ENCODE measurements at places on chromosomes 7 and 10.
A peak's percentile ranks its signal among the peaks of the same experiment; 100 is the strongest.

- no peak for DNase-seq
These were observed 128.2 kb downstream of the STRA8 start for GRCh38 chr7:135361788-135362187.

GRCh38 chr10:59025981-59026765 is 150.3 kb upstream of the PHYHIPL start:
- DNase-seq = no peak

GRCh38 chr10:96618653-96619052 is 31.8 kb upstream of the TM9SF3 start:
- peak; percentile 75 for DNase-seq

DNA sequence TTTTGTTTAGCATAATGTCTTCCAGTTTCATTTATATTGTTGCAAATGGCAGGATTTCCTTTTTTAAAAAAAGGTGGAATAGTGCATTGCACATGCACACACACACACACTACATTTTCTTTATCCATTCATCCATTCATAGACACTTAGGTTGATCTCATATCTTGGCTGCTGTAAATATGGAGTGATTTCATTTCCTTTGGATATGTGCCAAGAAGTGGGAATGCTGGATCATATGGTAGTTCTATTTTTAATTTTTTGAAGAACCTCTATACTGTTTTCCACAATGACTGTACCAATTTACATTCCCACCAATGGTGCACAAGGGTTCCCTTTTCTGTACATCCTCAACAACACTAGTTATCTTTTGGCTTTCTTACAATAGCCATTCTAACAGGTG is 68.9 kb downstream of the EBLN1 start:
- DNase-seq = no peak

- no peak for DNase-seq
These were observed 2.8 kb downstream of the PILRA start for GRCh38 chr7:100376066-100376465.

GRCh38 chr10:47286116-47286505 is 13.9 kb upstream of the GDF10 start:
- DNase-seq = no peak

GRCh38 chr10:1358147-1358546 is 302.0 kb downstream of the WDR37 start:
- no peak for DNase-seq

GRCh38 chr7:134701272-134701671 is 54.6 kb downstream of the BPGM start:
- peak; percentile 14 for DNase-seq

DNA sequence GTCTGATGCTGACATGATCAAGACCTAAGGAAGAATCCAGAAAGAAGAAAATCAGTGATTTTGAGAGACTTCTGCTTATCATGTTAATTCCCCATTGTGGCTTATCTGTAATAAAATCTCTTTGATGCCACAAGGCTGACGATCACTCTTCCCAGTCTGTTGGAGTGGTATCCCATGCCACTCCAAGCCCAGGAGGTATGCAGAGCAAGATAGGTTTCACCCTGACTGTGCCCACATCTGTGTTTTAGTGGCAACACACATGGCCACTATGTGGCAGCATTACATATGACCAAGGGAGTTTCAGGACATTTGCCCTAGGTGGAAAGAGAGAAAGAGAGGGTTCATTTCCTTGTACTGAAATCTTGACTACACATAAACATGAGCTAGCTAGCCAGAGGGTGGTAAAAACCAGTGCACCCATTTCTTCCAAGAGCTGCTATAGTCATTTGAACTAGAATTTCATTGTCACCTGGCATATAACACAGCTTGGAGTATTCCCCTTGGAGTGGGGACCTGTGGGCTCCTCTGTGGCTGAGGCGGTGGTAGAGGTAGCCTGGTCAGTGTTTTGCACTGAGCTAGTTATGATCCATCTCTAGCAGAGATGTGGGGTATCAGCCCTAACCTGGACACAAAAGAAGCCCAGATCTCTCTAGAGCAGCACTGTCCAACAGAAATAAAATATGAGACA is 20.8 kb downstream of the LAMB4 start:
- DNase-seq = peak; percentile 0
